ENCODE measurements at places on chromosomes 6 and 20.

GRCh38 chr20:24461848-24462247, 7.6 kb upstream of the SYNDIG1 start:
- no peak for DNase-seq
- H3K27ac ChIP-seq: no peak overlapping the region
- no peaks in the 10 kb centered on the region for H3K36me3 ChIP-seq
- peaks cover 13% of the 10 kb centered on the region for H3K27me3 ChIP-seq
- no peak overlapping the region for H3K4me3 ChIP-seq

DNA sequence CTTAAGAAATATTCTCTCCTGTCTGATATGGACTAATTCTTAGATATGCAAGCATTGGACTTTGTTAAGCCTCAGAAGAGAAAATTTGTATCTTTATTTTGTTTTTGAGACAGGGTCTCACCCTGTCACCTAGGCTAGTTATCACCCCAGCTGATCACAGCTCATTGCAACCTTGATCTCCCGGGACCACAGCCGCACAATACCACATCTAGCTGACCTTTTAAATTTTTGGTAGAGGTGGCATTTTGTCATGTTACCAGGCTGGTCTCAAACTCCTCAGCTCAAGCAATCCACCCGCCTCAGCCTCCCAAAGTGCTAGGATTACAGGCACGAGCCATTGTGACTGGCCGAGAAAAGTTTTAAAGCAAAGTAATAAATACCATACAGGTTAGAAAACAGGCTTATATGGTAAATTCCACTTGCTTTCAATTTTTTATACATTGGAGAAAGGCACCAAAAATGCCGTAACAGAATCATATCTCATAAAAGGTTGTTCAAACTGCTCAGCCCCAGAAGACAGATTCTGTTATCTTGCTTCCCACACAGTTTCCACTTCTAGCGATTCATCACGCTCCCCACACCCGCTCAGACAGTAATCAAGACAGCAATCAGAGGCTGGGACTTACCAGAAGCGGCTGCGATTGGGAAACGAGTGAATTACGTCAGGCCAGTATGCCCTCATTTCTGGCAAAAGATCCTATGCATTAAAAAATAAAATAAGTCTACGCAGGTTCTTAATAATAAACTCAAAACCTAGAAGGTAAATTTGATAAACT, 13.8 kb downstream of the RNASET2 start:
- no peak overlapping the region for H3K4me3 ChIP-seq
- peaks cover 71% of the 10 kb centered on the region for H3K36me3 ChIP-seq
- no peaks in the 10 kb centered on the region for H3K27me3 ChIP-seq
- DNase-seq: peak; percentile 91
- H3K27ac ChIP-seq: peak overlapping the region; percentile 70
- H3K4me1 ChIP-seq: peaks cover 10% of the 10 kb centered on the region

GRCh38 chr6:167906899-167907298, 80.2 kb downstream of the AFDN start:
- H3K4me1 ChIP-seq: no peaks in the 10 kb centered on the region
- DNase-seq: no peak
- H3K4me3 ChIP-seq: no peak overlapping the region
- no peaks in the 10 kb centered on the region for H3K27me3 ChIP-seq
- no peaks in the 10 kb centered on the region for H3K36me3 ChIP-seq

DNA sequence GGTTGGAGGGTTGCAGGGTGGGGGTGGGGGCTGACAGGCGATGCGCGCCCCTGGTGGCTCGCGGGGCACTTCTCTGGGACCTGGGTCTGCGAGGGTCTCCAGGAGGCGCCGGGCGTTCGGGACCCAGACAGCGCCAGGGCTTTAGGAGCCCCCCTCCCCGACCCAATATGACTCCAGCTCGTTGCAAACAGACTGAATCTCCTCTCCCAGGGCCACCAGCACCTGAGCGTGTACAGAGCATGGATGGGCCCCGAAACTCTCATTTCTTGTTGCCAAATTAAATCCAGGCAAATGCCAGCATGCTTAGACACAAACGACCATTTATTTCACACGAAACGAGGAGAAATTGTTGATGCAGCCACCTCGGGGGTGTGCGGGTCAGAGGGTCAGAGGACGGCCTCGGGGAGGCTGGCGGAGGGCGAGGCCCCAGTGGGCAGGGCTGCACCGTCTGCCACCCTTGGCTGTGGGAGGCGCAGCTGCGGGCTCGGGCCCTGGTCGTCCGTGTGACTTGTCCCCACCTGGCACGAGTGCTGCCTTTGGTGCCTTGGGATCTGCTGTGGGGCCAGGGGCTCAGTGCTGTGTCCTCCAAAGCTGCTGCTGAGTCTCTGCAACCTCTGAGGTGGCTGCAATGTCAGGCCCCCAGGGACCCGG, 20.9 kb upstream of the GATA5 start:
- no peaks in the 10 kb centered on the region for H3K4me1 ChIP-seq
- no peak overlapping the region for H3K4me3 ChIP-seq
- H3K27ac ChIP-seq: no peak overlapping the region
- DNase-seq: no peak
- no peaks in the 10 kb centered on the region for H3K36me3 ChIP-seq

GRCh38 chr6:138593124-138593877, 94.0 kb upstream of the NHSL1 start:
- H3K27ac ChIP-seq: peak overlapping the region; percentile 84
- DNase-seq: peak; percentile 97

- peak overlapping the region; percentile 88 for H3K27ac ChIP-seq
- peak overlapping the region; percentile 32 for H3K4me3 ChIP-seq
- no peaks in the 10 kb centered on the region for H3K36me3 ChIP-seq
- H3K27me3 ChIP-seq: no peaks in the 10 kb centered on the region
- DNase-seq: no peak
Measured at GRCh38 chr20:53609491-53610445, 16.1 kb upstream of the ZNF217 start.

DNA sequence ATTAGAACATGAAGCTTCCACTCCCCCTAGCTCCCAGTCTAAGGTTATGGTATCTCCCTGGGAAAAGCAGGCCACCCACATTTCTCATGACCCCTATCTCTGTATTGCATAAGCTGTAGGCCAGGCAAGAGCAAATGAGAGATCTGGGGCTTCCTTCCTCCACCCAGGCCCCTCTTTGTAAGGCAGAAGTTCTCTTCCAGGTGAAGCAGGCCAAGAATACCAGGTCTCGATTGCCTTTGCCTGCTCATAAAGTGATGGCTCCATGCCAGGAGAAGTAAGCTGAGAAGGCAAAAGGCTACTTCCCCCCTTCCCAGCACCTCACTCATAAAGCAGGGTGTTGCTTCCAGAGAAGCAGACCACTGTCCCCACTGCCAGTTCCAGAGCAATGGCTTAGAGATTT, 144.1 kb upstream of the KCNK16 start:
- DNase-seq: no peak
- H3K27me3 ChIP-seq: peaks cover 14% of the 10 kb centered on the region
- no peak overlapping the region for H3K4me3 ChIP-seq
- no peak overlapping the region for H3K27ac ChIP-seq

GRCh38 chr6:150541576-150541975, 58.1 kb upstream of the PLEKHG1 start:
- no peaks in the 10 kb centered on the region for H3K27me3 ChIP-seq
- H3K4me3 ChIP-seq: no peak overlapping the region
- DNase-seq: no peak
- no peaks in the 10 kb centered on the region for H3K4me1 ChIP-seq
